ENCODE measurements at places on chromosomes 1 and 21.

DNA sequence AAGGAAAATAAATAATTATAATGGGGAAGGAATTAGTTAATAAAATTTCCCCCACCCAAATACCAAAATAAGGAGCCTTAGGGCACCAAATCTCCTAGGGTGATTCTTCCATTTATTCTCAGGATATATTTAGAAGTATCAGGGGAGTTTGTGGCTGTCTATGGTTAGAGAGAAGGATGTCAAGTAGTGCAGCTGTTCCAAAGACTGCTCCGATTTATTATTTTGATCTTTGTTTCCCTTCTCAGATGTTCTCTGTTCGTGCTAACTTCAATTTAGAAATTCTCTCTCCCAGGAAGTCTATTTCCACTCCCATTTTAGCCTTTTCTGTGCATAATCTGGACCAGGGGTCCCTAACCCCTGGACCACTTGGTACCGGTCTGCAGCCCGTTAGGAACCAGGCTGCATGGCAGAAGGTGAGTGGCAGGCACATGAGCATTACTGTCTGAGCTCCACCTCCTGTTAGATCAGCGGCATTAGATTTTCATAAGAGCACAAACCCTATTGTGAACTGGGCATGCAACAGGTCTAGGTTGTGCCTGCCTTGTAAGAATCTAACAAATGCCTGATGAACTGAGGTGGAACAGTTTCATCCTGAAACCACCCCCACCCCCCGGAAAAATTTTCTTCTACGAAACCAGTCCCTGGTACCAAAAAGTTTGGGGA, 9.3 kb upstream of the MAST2 start:
- no peak for DNase-seq

GRCh38 chr1:47872886-47873285, 124.3 kb downstream of the TRABD2B start:
- no peak for DNase-seq

GRCh38 chr1:81477710-81478109, 323.0 kb upstream of the ADGRL2 start:
- DNase-seq = no peak

DNA sequence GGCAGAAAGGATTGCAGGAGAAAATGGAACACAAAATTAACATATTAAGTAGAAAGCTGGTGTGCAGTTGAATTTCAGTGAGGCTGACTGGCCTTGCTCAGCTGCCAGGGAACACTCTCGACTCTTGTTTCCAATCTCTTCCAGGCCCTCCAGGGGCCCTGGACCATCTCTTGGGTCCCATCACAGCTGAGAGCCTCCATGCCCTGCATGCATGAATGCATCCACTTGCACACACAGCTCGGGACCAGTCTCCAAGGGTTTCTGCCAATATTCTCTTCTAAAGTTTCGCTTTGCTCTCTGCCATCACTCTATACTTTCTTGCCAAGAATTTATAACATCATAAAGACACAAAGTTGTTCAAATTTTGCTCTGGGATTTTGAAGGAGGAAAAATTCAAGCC, 200.3 kb downstream of the DSCAM start:
- DNase-seq = no peak

GRCh38 chr1:15233689-15234088, 13.3 kb upstream of the FHAD1 start:
- DNase-seq = no peak

DNA sequence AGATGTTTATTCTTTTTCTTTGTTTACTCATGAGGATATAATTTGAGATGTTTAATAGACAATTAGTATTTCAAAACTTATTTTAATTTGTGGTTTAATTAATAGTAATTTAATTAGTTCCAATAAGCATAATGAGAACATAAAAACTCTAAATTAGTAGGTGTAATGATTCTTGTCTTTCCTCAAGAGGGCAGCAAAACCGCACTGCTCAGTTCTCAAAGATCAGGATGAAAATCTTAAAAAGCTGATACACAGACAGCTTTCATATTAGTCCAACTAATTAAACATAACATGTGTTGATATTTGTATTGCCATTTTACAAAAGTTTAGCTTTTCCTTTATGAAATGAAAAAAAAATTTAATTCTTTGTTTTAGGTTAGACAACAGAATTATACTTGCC, 106.7 kb upstream of the C21orf91 start:
- no peak for DNase-seq

- DNase-seq = no peak
Observed at GRCh38 chr21:31714741-31715365, 17.1 kb downstream of the SCAF4 start.

GRCh38 chr1:176829261-176829660, 335.3 kb downstream of the ASTN1 start:
- DNase-seq = no peak

DNA sequence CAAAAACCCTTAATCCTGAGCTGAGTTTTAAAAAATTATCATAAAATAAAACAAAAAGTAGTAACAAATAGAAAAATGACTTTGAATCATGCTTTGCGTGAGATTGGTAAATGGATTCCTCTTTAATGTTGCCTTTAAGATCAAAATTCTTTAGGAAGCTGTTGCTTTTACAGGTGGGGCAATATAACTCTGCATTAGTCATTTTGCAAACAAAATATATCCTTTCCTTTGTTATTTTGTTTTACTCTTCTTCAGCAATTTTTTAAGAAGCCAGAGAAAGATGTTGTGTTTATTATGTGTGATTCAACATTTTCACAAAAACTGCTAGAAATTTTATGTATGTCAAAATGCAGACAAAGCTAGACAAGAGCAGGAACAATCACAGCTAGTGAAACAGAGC, 50.0 kb downstream of the MARK1 start:
- DNase-seq = no peak

DNA sequence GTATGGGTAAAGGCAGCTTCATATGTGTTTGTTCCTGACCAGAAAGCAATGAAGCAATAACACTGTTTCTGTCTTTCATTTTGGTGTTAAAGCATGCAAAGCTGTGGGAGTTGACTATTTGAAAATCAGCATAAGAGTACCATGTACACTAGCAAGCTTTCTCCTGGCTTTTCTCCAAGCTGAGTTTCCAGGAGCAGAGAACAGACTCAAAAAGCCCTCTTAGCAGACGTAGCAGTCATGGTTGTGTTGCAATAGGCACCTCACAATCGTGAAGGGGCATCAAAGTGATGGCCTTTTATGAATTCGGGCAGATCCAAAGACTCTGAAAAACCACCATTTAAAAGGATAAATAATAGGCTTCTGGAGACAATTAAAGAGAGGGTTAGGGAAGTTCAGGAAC, 159.7 kb downstream of the PTGER3 start:
- DNase-seq = no peak

DNA sequence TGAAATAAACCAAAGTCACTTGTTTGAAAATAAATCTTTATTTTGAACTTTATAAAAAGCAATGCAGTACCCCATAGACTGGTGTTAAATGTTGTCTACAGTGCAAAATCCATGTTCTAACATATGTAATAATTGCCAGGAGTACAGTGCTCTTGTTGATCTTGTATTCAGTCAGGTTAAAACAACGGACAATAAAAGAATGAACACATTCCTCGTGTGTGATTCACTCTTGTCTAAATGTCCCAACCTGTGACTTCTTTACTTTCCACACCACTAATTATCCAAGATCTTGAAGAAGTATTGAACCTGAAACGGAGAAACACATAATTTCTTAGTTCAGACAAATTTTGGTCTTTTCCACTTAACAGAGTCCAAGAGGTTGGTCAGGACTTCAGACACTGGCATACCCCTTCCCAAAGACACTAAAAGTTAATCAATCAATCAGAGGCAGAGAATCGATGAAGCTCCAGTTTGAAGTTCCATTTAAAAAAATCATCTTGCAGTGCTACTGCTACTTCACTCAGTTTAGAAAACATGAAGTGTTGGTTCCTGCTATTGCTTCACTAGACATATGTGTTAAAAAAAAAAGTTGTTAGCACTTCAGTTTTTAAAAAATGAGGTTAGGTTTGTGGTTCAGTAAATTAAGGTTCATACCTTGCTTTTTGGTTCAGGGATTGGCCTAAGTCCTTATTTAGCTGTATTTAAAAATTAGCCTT, 26.2 kb downstream of the ATP1B1 start:
- no peak for DNase-seq

DNA sequence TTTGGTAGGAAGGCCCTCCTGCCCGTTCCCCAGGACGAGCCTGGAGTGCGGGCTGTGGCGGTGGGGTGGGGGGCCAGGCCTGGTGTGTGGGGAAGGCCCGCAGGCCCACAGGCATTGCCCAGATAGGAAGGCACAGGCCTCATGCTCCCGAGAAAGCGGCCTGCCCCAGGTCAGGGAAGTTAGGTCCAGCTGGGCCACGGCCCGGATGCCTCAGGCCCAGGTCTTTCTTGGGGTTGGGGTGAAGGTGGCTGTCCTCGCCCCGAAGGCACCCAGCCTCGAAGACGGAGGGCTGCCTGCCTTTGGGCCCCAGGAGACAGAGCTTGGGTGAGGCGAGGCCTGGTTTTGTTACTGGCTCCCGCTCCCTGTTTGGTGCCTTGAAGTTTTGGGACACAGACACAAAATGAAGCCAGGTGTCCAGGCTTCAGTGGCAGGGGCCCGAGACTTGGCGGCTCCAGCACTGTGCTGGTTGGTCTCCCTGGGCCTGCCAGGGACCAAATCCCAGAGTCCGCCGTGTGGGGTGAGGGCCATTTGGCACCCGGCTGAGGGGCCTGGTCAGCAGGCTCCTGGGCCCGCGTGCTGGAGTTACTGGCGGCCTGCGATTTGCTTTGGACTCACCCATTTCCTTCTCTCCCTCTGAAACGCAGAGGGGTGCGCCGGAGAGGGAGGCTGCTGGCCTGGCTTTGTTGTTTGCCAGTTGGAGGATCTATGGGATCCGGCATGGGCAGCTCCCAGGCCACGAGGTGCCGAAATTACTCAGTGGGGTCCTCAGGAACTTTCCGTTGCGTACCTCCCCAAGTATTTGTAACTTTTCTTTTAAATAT, 2.0 kb downstream of the SKI start:
- no peak for DNase-seq

GRCh38 chr1:36247538-36247937, 23.3 kb downstream of the THRAP3 start:
- no peak for DNase-seq

- no peak for DNase-seq
Observed at GRCh38 chr1:218336328-218336727, 8.8 kb upstream of the TGFB2 start.

DNA sequence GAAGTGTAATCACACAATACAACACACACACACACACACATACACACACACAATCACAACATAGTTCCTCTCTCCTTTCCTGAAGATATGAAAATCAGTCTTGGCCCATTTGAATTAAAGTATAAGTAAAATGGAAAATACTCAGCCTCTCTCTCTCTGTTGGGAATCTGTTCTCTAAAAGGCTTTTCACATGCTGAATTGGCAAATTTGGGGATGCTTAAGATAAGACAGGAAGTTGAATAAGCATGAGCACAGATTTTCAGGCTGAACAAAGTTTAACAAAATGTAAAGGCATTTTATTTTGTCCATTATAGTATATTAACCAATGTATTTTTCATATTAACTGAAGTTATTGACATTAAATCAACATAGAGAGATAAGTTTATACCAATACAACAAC, 23.7 kb upstream of the FMO2 start:
- DNase-seq = no peak

DNA sequence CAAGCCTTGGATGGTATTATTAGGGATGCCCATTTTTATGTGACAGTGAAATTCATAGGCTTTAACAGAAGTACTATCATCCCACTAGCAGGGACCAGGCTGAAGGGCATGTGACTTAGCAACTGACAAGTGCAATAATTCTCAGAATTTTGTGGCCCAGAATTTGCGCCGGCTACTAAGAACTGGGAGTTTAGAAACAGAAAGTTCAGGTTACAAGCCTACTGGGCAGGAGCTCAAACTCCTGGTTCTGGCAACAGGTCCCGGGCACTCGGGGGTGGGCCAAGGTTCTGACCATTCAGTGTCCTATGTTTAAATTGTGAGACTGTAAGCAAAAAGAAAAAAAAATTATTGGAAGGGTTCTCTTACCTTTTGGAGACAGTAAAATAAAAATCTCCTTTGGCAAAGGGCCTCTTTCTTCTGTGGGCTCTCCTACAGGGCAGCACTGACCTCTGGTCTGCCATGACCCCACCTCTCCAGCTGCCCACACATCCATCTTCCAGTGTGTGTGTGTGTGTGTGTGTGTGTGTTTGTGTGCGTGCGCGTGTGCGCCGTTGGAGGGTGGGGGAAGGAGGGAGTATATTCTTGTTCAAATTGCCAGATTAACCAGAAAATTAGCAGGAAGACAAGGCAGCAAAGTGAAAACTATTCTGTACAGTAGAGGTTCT, 26.1 kb downstream of the IRF2BP2 start:
- DNase-seq = no peak

- DNase-seq = no peak
Observed at GRCh38 chr1:195462646-195463045, 1145.6 kb downstream of the KCNT2 start.

- peak; percentile 75 for DNase-seq
Observed at GRCh38 chr1:12067900-12068821, 5.1 kb downstream of the TNFRSF8 start.

DNA sequence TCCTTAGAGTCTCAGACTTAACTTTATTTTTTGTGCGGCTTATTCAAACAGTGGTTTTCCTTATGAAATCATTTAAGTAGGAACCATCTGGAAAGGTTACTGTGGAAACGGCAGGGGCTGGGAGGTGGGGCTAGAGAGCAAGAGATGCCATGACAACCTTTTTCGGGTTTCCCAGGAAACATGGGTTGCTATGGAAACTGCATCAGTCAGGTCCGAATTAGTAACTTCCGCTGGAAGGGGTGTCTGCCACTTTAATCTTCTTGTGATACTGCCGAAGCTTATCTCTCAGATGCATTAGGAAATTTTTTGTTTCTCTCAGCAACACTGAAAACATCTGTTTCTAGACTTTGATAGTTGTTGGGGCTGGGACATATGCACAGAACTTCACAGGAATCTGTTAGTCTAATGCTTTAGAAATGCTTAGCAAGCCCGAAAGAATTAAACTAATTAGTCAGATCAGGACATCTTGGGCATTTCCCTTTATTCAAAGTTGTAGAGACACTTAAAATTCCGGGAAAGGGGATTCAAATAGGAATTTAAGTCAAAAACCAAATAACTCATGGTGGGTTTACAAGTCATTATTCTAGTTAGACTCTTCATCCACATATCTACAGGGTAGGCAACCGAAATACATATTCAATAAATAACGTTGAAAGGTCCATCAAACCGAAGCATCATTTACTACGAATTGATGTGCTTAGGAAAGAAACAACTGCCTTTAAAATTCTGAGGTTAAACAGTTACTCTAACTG, 2.6 kb downstream of the KCNA3 start:
- peak; percentile 19 for DNase-seq

GRCh38 chr1:6634371-6635052, 9.8 kb downstream of the THAP3 start:
- DNase-seq = no peak

DNA sequence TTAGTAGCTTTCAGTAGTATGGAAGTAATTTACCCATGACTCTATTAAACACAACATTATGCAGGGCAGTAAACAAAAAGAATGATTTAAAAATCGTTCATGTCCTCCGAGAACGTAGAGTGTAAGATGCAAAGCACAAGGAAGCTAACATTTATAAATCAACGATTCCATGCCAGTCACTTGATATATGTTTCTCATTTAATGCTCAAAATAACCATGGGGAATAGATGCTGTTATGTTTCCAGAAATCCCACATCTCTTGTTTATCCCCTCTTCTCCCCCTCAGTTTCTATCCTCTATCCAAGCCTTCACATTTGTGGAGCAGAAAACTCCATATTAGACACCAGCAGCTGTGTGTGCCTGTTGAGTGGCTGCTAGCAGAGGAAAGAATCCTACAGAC, 52.8 kb downstream of the LBR start:
- no peak for DNase-seq

Measured in GM06990 (cell line).